Pulmonary artery endothelial cell (primary cell): ENCODE measurements at places on chromosomes 2 and 18. TPM values are rescaled to one million over a fixed set of nuclear protein-coding genes. Genes with fewer than 3 reads are reported as not detected.

The PFN4 gene
- total RNA-seq, result 0.14 and 0.59 TPM in 2 replicates

The SP100 gene
- total RNA-seq, result 110 and 132 TPM in 2 replicates

The ESPNL gene
- total RNA-seq, result under 0.01 TPM in 1 of 2 replicates, not detected in the other

The POTEE gene
- 0.04 and 0.07 TPM in 2 replicates for total RNA-seq

The TMEM247 gene
- not detected in 2 replicates for total RNA-seq

The RAB6D gene
- 0.07 TPM in 1 of 2 replicates, not detected in the other for total RNA-seq

The CELF4 gene
- not detected in 2 replicates for total RNA-seq

The MOCOS gene
- 0.79 and 1.3 TPM in 2 replicates for total RNA-seq

The TANK gene
- 75.2 and 91.1 TPM in 2 replicates for total RNA-seq

The TNFRSF11A gene
- 3.3 and 3.5 TPM in 2 replicates for total RNA-seq

The IL1F10 gene
- total RNA-seq, result not detected in 2 replicates

The TEX44 gene
- not detected in 2 replicates for total RNA-seq

The CLK1 gene
- 79.0 and 94.0 TPM in 2 replicates for total RNA-seq

The CRACDL gene
- total RNA-seq, result 9.7 and 9.9 TPM in 2 replicates

The INHBB gene
- total RNA-seq, result 0.25 and 1.7 TPM in 2 replicates

The C2orf74 gene
- 2.8 and 14.0 TPM in 2 replicates for total RNA-seq

The MC5R gene
- total RNA-seq, result not detected in 2 replicates

The CYS1 gene
- 0.04 and 0.07 TPM in 2 replicates for total RNA-seq

The C1QL2 gene
- total RNA-seq, result not detected in 2 replicates

The HOXD8 gene
- total RNA-seq, result not detected in 2 replicates

The FASTKD1 gene
- 16.0 and 27.0 TPM in 2 replicates for total RNA-seq

The SETBP1 gene
- total RNA-seq, result 3.7 and 4.0 TPM in 2 replicates

The CIB4 gene
- not detected in 2 replicates for total RNA-seq

The OSBPL6 gene
- total RNA-seq, result 5.4 and 6.9 TPM in 2 replicates

The FMNL2 gene
- 26.6 and 27.0 TPM in 2 replicates for total RNA-seq

The KYNU gene
- 0.07 and 0.11 TPM in 2 replicates for total RNA-seq
